Neural crest cell (in vitro differentiated cells): ENCODE measurements at places on chromosomes 5 and 9. TPM values are rescaled to one million over a fixed set of nuclear protein-coding genes. Genes with fewer than 3 reads are reported as not detected.

DNA sequence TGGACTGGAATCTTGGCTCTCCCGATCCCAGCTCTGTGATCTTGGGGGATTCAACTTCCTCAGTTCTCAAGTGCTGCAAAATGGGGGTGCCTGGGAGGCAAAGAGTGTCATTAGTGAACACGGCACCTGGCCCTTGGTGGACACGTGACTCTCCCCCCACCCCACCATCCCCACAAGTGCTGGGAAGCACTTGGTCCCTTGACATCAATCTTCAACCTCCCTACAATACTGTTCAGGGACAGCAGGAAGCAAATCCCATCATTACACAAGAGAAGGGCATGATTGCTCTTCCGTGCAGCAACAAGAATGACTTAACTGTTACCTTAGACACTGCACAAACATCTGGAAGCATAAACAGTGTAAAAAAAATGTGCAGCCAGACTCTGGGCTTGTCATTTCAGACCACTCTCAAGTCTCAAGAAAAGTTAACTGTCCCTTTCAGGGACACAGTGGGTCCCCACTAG is 61.4 kb downstream of the PSMB7 start:
- DNase-seq: no peak

GRCh38 chr5:74148321-74148720 is 492.2 kb downstream of the ENC1 start:
- no peak for DNase-seq

GRCh38 chr9:20197976-20198685 is 409.3 kb upstream of the SLC24A2 start:
- DNase-seq: no peak

GRCh38 chr5:134798468-134798867 is 39.9 kb downstream of the DDX46 start:
- DNase-seq: no peak

GRCh38 chr9:5787220-5787619 is 45.7 kb downstream of the ERMP1 start:
- DNase-seq: no peak

- DNase-seq: no peak
Measured at GRCh38 chr9:92499701-92500100, 17.4 kb upstream of the ASPN start.

Gene GPR21
- 1.0 TPM in 1 of 2 replicates, not detected in the other for total RNA-seq

Gene ZNF189
- 23.6 and 24.0 TPM in 2 replicates for total RNA-seq

Gene NOXA1
- 0.89 and 0.98 TPM in 2 replicates for total RNA-seq
